H4 (cell line): ENCODE measurements at places on chromosomes 2 and 18.

DNA sequence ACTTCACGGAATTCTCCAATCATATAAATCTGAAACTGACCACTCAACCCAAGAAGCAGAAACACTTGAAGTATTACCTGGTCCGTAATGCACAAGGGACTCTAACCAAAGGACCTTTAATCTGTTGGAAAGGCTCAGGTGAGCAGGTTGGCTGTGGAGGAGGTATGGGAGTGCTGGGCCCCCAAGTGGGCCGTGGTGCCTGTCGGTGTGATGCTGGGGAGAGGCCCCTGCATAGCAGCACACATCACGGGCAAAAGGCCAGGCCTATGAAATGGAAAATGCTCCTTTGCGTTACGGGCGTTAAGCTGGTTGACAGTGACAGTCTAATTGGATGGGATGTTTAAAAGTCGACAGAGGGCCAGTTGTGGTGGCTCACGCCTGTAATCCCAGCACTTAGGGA lies 42.6 kb downstream of the GREB1 start:
- DNase-seq, result no peak

- no peak for DNase-seq
Observed at GRCh38 chr2:11102956-11103860, 52.1 kb upstream of the SLC66A3 start.

DNA sequence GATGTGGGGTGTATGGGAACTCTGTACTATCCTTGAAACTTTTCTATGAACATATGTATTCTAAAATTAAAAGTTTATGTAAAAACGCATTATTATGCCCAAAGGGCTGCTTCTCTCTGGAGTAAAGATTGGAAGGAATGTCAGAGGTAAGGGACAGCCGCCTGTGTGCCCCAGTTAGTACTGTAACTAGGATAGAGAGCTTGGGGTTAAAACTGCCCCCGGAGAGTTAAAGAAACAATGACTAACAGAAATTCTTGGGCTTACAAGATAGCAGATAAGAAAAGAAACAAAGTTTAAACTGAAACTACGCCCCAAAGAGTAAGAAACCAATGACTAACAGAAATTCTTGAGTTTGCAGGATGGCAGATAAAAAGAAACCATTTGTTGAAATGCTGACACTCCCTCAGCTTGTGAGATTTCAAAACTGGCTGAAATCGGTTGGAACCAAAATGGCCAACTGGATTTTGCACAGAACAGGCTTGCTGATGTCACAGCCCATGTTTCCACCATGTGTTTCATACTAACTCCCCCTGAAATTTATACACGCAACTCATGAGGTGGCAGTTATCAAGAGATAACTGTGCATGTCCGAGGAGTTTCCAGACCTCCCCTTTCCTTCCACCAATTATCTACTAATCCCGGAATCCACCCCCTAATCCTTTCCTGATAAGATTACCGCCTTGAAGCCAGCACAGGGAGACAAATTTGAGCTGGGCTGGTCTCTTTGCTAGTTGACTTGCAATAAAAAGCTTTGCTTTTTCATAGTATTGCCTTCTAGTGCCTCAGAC lies 8.7 kb upstream of the TXNDC2 start:
- DNase-seq, result peak; percentile 87

DNA sequence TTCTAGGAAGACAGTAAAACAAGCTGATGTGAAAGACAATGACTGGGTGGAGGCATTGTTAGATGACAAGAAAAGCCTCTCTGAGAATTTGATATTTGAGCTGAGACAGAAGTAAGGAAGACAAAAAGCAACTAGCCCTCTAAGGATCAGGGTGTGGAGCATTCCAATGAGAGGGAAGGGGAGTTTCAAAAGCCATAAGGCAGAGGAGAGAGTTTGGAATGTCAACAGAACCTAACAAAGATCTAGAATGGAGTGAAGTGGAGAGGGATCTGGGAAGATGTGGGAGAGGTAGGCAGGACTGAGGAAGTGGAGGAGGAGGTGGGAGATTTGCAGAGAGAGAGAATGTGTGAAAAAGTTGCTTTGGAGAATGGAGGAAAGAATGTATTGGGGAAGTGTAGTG lies 17.3 kb upstream of the ASXL2 start:
- no peak for DNase-seq

- no peak for DNase-seq
Observed at GRCh38 chr2:198994678-198995077, 463.1 kb downstream of the SATB2 start.

DNA sequence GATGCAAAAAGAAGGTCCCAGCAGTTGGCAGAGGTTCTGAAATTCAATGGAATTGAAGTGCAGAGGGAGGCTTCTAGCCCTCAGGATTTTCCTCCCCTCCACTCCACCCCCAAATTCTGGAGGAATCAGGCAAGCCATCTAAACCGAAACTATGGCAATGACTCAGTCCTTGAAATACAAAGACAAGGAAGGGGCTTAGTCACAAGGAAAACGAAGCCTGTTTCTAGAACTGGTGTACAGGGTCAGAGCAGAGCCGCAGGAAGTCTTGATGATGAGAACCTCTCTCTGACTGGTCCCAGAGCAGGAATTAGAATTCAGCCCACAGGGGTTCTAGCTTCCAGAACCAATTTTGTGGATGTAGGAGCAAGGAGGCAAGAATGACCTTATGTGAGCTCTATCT lies 111.7 kb upstream of the SCN1A start:
- peak; percentile 69 for DNase-seq

- DNase-seq, result no peak
Observed at GRCh38 chr2:231359948-231360347, 35.6 kb upstream of the B3GNT7 start.

DNA sequence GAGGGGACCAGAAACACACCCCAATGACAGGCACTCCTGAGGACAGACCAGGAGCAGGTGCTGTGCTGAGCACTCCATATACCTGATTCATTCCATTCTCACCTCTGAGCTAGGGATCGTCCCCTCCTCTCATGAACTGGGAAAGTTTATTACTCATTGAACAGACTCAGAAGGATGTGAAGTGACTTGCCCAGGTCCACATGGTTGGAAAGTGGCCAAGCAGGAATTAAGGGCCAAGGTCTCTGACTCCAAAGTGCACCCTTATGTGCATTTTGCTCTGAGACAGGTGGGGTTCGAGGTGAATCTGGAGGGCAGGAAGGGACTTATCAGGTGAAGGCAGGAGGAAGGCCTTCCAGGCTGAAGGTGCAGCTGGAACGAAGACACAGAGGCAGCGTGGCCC lies 25.1 kb upstream of the PLB1 start:
- no peak for DNase-seq

- DNase-seq, result peak; percentile 73
Observed at GRCh38 chr18:72762515-72763122, 105.2 kb downstream of the NETO1 start.

- no peak for DNase-seq
Observed at GRCh38 chr18:52426041-52426440, 86.0 kb downstream of the DCC start.

DNA sequence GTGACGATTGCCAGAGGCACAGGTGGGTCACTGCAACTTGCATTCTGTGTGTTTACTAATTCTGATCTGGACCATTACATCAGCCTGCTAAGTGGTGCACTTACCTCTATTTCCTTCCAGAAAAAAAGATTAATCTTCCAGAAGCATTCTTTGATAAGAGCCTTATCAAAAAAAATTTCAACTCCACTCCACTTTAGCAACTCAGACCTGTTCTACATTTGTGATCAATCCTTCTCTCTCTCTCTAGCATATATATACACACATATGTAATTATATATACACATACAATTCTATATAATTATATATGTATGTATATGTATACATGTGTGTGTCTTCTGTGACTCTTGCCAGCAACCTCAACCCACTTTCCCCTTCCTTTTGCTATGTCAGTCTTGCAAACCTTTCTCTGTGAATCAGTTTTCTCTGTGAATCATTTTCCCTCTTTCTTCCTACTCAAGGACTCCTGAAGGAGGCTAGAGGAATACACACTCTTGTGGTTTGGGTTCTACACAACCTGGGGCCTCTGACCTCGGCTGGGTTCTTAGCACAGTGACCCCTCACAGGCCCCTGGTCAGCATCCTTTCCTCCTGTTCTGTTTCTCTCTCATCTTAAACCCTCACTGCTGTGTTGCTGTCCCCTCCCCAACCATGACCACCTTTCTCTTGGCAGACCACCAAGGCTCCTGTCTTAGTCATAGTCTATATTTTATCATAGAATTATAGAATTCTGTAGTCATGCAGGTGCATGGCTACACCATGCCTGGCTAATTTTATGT lies 130.4 kb upstream of the PELI1 start:
- no peak for DNase-seq

DNA sequence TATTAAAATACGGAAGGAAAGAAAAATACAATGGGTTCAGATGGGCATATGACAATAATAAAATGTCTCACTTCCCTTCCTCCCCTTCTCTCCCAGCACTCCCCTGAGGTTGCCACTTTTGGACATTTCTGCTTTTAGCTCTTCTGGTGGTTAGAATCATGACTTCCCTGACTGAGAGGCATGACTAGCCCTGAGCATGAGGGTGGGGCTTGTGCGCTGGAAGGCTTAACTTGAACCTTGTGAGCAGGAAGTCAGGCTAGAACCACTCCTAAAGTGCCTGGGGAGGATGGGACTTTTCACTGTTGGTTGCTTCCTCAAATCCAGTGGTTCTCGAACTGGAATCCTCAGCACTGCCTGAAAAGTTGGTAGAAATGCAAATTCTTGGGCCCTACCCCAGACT lies 19.7 kb upstream of the ARHGAP25 start:
- DNase-seq, result no peak

- no peak for DNase-seq
Observed at GRCh38 chr2:118529908-118530599, 317.4 kb downstream of the EN1 start.

- DNase-seq, result no peak
Observed at GRCh38 chr2:66699416-66699792, 264.5 kb downstream of the MEIS1 start.

- peak; percentile 84 for DNase-seq
Observed at GRCh38 chr18:77366720-77367641, 117.3 kb downstream of the GALR1 start.

- no peak for DNase-seq
Observed at GRCh38 chr2:125169764-125170146, 1144.7 kb downstream of the CNTNAP5 start.

DNA sequence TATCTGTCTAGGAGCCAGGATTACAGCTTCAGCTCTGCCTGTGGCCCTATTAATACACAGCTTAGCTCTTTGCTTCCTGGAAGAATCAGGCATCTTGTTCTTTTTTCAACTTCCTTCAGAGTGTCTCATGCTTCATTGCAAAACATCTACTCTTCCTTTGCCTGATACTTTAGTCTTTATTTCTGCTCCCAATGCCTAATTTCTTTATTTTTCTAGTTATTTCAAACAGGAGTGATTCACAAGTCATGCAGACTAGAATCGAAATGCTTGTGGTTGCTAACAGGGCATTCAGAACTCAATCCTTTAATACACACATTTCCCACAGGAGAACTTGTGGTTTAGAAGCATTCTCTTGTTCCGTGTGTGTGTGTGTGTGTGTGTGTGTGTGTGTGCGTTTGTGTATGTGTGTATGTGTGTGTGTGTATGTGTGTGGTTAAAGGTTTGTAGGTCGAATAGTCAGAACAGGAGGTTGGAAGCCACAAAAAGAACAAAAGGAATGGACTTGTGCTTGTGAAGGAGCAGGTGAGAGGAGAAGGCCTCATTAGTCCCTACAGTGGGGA lies 28.3 kb upstream of the INSIG2 start:
- DNase-seq, result peak; percentile 94

- DNase-seq, result no peak
Observed at GRCh38 chr2:214747992-214748391, 61.5 kb downstream of the BARD1 start.

- DNase-seq, result no peak
Observed at GRCh38 chr2:232398293-232399034, 8.2 kb upstream of the ALPG start.

DNA sequence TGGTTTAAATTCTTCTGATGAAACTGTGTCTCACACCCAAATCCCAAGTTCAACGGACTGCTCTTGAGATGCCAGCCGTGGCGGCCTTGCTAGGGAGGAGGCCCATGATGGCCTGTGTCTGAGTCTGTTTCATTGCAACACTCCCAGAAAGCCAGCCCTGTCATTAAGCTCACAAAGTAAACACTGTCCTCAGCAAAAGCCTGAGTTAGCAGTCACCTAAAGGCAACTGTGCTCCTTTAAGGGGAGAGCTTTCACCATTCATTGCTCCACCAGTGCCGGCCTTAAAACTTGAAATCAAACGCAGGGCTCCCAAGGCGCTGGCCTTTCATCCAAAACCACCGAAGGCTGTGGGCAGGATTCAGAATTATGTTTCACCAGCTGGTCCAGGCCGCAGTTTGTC lies 42.5 kb upstream of the PPP1CB start:
- DNase-seq, result peak; percentile 49

- no peak for DNase-seq
Observed at GRCh38 chr2:20013126-20013849, 820 bp upstream of the MATN3 start.

- DNase-seq, result peak; percentile 58
Observed at GRCh38 chr18:23422751-23423418, 30.2 kb upstream of the RIOK3 start.

DNA sequence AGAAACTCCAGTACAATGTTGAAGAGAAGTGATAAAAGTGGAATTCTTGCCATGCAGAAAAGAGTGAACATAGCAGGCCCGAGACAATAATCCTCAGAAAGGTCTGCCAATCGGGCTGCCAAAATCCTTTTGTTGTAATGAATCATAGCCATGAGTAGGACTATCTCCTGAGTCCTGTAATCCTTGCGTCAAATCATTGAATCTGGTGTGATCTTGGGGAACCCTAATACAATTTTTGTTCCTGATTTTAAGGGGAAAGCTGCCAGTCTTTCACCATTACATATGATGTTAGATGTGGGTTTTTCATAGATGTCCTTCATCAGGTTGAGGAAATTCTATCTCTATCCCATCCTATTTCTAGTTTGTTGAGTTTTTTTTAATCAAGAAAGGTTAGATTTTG lies 2.2 kb downstream of the TPGS2 start:
- DNase-seq, result no peak

- no peak for DNase-seq
Observed at GRCh38 chr2:128667391-128667790, 348.7 kb upstream of the HS6ST1 start.

DNA sequence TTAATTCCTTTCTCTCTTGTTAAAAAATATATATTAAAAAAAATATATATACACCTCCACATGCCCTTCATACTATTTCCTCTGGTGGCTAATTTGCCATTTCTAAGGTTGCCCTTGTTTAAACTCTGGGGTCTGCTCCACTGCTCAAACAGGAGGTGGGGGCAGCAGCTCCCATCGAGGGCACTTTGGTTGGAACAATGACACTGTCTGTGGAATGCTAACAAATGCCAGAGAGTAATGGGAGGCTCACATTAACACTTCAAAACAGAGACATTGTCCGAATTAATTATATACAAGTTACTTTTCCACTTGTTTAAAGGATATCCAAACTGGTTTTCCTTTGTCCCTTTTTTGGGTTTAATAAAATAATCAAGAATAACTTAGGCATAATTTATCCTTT lies 58.8 kb upstream of the CD302 start:
- no peak for DNase-seq

- DNase-seq, result no peak
Observed at GRCh38 chr2:5442736-5443135, 249.4 kb upstream of the SOX11 start.
